Activated CD4-positive, alpha-beta T cell treated with anti-CD3 and anti-CD28 coated beads for 4 hours (primary cell): ENCODE measurements at places on chromosomes 2 and 18.

DNA sequence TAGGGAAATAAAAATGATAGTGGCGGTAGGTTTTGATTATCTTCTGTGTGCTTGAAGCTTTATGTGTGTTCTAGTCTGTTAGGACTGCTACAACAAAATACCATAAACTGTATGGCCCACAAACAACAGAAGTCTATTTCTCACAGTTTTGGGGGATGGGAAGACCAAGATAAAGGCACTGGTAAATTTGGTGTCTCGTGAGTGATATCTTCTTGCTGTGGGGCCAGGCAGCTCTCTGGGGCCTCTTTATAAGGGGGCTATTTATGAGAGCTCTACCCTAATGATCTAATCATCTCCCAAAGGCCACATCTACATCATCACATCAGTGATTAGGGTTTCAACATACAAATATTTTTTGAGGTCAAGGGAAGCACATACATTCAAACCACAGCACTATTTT lies 86.8 kb upstream of the SPHKAP start:
- DNase-seq = no peak

GRCh38 chr2:24262421-24262970 lies 87.6 kb downstream of the FAM228A start:
- DNase-seq = no peak

DNA sequence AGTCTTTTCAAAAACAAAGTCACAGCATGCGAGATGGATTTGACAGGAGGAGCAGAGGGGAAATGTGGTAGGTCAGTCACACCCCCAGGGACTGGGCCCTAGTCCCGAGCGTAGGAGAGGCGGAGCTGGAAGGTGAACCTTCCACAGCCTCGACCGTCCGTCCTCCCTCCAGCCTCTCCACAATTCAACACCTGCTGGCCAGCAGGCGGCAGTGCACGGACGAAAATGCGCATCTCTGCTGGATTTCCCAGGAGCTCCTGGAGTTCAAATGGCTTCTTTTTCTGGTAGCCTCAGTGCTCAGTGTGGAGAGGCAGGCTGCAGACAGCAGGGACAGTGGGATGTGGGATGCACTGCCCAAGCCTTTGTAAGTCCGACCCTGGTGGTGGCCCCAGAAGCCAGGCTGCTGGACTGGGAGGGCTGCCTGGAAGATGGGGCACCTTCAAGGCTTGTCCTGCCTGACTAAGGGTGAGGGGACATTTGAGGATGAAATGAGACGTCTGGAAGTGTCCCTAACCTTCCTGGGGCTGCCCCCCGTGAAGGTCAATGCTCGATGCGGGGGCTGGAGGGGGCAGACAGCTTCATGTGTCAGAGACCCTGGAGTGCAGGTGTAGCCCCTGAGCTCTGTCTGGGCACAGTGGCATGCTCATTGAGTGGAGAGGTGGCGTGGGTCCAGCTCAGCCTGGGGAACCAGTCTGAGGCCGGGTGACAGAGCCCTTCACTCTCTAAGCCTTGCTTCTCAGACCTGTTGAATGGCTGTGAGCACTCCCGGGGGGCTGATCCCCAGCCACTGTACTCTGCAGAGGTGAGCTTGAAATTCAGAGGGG lies 189.5 kb downstream of the TFCP2L1 start:
- DNase-seq = no peak

DNA sequence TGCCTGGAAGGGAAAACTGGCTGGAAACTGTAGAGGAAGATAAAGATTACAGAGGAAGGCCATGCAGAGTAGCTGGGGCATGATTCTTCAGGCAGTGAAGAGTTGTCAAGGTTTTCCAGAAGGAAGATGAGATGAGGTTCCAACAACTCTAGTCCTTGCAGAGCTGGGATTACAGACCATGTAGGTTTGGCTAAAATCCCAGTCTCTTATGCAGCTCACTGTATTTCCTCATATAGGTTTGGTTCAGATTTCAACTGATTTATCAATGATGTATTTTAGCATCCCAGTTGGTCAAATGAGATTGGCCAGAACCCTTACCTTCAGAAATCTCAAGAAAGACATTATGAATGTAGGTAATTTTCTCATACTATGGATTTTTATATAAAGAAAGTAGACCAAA lies 16.4 kb downstream of the FAP start:
- DNase-seq = no peak

DNA sequence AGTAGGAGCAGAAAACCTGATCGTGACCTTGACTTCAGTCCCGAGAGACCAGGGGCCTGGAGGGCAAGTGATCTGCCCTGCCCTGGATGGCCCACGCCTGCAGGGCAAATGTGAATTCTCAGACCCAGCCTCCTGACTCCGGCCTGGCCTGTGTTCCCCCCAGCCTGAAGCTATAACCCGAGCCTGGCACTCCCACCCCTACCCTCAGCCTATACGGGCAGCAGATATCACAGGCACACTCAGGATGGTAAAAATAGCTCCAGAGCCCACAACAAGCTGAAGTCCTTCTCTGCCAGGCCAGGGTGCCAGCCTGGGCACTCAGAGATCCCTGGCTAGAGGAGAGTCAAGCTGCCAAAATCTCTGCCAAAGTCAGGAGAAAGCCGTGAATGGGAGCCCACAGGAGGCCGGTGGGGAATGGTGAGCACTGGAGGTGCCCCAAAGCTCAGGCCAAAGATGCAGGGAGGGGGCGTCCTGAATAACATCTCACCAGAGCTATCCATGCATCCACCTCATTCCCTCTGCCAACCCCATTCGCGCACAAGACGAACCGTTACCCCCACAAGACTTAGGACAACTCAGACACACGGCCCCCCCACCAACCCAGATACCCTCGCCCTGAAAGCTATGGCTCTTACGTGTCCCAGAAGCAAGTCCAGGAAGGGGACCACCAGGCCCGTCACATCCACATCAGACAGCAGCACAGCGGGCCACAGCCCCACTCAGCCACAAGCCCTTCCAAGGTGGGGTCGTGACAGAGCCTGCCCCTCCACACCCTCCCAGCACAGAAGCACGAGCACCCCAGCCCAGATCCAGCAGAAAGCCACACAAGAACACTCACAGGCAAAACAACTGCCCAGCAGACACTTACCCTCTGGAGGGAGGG lies 144.9 kb downstream of the TNS1 start:
- DNase-seq = no peak

DNA sequence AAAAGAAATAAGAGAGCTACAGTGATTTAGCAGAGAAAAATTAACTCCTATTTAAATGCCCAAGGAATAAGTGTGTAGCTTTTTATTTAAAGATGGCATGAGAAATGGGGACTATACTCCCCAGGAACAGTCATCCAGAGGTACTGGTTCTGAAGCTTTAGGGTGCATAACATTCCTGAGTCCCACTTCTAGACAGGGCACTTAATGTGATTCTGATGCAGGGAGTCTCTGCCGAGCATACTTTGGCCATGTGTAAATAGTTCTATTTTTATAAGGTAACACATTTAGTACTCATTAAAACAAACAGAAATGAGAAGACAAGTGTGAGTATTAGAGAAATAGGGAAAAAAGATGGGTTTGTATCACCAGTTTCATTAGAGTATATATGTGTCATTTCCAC lies 154.7 kb upstream of the WDSUB1 start:
- DNase-seq = no peak

- DNase-seq = no peak
Measured at GRCh38 chr18:78945628-78946027, 34.0 kb upstream of the SALL3 start.

DNA sequence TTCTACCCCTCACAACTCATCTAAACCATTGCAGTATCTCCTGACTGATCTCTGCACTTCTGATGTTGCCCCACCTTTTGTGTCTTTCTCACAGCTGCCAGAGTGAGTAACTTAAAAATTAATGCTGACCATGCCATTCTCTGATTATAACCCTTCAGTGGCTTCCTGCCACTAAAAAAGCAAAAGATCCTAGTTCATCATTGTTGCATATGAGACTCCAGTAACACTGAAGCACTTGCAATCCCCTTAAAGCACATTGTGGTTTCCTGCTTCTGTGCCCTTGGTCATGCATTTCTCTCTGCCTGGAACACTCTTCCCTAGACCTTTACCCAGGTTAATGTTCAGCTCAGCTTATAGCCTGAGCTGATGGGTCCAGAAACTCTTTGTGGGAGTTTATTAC lies 95.1 kb upstream of the WDSUB1 start:
- no peak for DNase-seq

DNA sequence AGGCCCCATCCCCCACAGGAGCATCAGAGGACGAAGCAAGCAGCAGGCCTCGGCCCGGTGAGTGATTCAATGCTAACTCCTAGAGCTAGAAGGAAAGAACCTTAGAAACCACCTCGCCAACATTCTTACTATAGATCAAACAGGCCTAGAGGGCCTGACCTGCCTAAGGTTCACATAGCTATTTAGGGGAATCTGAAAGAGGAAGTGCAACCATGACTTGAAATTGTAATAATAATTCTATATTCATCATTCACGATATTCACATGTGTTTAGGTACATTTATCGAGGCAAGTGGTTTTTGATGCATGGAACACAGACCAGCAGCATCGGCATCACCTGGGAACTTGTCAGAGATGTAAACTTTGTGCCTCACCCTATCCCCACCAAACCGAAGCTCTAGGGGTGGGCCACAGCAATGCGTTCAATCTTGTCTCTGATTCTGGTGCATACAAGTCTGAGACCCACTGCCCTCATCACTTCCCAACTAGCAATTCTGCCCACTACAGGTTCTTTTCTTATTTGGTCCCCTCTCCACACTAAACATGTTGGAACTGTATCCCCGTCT lies 78.0 kb upstream of the DNMT3A start:
- no peak for DNase-seq

DNA sequence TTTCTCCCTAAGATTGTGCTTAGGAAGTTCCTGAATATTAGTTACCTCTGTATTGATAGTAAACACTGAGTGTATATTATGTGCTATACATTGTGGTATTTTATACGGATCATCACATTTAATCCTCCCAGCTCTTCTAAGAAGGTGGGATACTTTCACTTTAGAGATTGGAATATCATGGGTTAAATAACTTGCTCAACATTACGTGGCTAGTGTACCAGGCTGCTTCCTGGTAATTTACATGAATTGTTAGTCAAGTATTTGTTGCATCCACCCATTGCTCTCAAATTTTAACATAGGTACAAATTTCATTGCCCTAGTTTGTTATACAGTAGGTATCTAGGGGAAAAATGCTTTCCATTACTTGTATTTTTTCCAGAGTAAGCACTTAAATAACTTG lies 21.4 kb downstream of the FAM98A start:
- no peak for DNase-seq

- DNase-seq = no peak
Measured at GRCh38 chr2:132515010-132515409, 98.4 kb downstream of the GPR39 start.

DNA sequence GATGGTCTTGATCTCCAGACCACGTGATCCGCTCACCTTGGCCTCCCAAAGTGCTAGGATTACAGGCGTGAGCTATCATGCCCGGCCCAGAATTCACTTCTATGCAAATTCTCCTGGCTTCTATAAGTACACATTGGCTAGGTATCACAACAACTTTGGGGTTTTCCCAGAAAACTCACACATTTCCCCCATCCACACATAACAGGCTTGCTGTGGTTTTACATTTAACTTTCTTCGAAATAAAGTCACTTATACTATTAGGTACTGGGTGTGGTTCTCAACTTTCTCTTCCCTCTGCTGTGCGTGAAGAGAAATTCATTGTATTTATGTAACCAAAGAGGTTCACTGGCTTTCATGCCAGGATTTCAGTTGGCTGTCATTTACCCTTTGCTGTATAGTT lies 439.4 kb upstream of the CWC22 start:
- DNase-seq = no peak

DNA sequence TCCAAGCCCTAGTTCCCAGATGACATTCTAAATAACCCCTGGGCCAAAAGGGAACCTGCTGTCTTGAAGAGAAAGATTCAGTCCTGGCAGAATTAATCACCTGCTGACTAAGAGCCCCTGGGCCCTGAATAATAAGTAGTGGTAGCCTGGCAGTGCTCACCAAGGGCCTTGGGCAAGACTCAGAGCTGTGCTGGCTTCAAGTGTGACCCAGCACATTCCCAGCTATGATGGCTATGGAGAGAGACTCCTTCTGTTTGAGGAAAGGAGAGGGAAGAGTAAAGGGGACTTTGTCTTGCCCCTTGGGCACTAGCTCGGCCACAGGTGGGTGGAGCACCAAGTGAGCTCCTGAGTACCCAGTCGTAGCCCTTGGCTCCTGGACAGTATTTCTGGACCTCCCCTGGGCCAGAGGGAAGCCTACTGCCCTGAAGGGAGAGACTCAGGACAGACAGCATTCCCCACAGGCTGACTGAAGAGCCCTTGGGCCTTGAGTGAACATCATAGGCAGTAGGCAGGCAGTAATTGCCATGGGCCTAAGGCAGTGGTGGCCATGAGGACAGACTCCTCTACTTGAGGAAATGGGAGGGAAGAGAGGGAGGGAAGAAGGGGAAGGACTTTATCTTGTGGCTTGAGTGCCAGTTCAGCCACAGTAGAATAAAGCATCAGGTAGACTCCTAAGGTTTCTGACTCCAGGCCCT lies 40.0 kb upstream of the INPP4A start:
- no peak for DNase-seq

DNA sequence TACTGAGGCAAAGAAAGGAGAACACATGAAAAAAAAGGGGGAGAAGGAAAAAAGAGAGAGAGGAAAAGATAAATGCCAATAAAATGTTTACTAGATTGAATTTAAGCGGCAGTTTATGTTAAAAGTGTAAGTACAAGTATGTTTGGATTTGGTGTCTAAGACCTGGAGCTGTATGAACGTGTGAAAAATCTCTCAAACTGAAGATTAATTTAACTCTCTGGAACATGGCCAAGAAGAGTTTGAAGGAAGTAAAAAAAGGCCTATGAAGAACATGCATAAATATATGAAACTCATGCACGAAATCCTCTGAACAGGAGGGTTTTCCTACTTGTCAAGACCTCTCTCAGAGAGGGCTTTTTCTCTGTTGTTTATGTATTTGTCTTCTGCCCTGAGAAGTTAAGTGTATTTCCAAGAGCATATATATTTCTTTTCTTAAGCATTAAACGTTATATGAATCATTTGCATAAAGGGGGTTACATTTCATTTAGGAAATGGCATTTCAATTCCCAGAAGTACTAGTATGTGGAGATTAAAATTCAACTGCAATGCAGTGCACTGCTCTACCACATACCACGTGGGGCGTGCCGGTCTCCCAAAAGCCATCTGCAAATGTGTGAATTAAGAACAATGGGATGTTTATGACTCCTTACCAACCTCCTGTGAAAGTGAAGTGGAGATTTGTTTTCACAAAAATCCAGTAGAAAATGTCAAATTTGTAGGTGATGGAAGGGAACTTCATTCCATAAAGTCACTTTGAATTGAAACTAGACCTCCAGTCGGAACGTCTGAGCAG lies 281.1 kb upstream of the TRIB2 start:
- no peak for DNase-seq

DNA sequence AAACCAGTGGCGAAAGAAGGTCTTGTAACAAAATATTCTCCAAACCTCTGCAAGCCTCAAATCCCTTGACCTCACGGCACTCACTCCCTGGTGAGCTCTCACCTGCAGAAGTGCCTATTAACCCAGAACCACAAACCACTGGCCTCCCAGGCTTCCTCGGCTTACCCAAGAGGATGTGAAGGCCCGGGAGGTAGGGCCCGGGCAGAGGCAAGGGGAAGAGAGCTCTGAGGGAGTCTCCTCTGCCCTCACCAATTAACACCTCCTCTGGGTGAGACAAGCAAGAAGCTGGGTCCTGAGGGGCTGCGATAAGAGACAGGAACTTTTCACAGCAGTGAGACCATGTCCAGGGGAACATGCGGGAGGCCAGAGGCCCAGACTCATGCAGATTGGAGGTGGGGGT lies 53.7 kb downstream of the EMX1 start:
- no peak for DNase-seq
